SW480 (cell line): ENCODE measurements at places on chromosomes 2 and 18.

DNA sequence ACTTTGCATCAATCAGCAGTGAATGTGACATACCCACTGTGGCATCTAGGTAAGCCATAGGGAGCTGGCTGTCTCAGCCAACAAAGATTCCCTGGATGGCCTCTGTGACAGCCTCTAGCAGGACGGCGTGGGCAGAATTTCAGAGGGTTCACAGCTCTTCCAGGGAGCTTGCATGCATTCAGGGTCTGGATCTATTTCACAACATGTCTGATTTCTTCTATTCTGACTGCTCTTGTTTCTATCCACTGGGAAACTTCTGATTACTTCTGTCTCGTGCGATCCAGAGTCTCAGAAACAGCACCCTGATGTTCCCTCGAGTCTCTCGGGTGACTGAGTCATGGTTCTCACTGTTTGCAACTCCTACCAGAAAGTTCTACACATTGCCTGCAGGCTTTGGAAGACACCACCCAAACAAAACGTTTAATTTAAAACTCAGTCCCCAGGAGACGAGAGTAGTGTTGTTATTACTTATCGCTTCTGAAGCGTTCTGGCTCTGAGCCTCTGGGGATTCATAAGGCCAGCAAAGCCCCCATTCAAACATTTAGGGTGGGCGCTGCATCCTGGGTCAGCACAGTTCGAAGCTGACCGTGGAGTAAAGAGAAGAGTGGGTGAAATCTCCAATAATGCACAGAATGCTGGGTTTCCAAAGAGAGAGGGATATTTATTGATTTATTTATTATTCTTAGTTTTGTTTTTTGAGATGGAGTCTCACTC is 41.9 kb upstream of the ODC1 start:
- DNase-seq, result no peak

DNA sequence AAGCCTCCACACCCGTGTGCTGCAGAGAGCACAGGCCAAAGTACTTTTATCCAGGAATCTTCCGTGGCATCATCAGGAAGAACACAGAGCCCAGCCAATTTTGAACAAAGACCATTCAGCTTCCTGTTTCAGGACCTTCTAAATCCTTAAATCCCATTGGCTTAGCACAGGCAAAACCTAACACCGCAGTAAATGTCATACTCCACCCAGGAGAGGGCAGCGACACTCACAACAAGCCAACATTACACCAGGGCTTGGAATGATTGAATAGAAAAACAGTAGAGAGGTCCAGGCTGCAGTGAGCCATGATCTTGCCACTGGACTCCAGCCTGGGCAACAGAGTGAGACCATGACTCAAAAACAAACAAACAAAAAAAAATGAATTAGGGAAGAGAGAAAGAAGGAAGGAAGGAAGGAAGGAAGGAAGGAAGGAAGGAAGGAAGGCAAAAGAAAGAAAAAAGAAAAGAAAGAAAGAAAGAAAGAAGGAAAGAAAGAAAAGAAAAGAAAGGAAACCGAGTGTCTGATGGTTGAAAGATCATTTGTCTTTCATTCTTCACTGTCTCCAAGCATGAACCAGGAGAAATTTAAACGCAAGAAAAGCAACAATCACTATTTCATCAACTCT is 144.6 kb upstream of the SATB2 start:
- DNase-seq, result peak; percentile 39

- no peak for DNase-seq
These were observed at the start of gene ZNF385B for GRCh38 chr2:179861416-179862067. TSS of gene ZNF385B (minus strand) at chr2:179861612.

DNA sequence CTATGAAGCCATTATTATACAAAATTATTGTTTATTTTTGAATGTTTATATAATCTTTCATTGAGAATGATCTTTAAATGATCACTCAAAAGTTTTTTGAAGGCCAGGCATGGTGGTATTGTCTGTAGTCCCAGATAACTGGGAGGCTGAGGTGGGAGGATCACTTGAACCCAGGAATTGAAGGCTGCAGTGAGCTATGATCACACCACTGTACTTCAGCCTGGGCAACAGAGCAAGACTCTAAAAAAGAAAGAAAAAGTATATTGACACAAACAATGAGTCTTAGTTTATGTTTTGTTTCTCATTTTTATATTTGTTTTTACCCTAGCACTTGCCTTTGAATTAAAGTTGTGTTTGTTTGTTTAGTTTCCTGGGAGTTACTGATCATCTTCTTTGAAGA is 2.3 kb downstream of the TWSG1 start:
- DNase-seq, result no peak

GRCh38 chr2:119513832-119514231 is 10.5 kb downstream of the SCTR start:
- no peak for DNase-seq

GRCh38 chr2:3343012-3343411 is 34.6 kb downstream of the EIPR1 start:
- DNase-seq, result no peak

DNA sequence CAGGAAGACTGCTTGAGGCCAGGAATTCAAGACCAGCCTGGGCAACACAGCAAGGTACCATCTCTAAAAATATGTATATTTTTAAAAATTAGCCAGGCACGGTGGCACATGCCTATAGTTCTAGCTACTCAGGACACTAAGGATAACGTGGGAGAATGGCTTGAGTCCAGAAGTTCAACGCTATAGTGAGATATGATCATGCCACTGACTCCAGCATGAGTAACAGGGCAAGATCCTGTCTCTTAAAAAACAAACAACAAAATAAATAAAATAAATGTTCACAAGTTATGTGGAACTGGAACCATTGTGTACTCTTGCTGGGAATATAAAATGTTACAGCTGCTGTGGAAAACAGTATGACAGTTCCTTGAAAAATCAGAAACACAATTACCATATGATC is 47.2 kb downstream of the USP34 start:
- no peak for DNase-seq

DNA sequence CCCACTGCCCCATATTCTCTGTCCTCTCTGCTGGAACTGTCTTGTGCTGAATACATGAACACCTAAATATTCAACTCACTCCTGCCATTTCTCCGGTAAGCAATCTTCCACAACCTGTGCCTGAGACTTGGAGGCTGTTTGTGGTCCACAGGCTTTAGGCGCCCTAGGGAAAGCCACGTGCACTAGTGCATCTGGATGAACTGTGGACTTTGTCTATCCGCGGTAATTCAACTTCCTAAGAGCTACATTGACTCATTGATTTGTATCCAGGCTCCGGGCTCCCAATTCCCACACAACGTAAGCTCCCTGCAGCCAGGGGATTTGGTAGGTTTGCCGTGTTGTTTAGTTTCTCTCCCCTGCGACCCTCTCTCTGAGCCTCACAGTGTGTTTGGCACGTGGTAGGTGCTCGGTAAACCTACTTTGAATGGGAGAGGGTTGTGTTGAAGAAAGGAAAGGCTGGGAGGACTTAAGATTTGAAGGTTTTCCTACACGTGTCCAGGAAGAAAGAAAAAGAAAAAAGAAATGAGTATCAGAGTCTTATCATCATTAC is 718.2 kb downstream of the DPP10 start:
- no peak for DNase-seq

- DNase-seq, result no peak
These were observed 2.6 kb downstream of the SFTPB start for GRCh38 chr2:85665264-85665937.

- DNase-seq, result no peak
These were observed 209.0 kb upstream of the KYNU start for GRCh38 chr2:142668420-142668819.

DNA sequence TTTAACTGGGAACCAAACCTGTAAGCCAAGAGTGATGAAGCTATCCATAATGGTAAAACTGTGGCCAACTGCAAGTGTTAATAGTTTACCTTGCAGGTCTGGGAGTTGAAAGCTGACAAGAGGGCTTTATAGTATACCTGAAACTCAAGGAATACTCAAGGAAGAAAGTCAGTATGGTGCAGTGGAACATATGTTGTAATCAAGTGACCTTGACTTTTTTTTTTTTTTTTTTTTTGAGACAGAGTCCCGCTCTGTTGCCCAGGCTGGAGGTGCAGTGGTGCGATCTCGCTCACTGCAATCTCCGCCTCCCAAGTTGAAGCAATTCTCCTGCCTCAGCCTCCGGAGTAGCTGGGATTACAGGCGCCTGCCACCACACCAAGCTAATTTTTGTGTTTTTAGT is 27.6 kb downstream of the VIL1 start:
- DNase-seq, result no peak

DNA sequence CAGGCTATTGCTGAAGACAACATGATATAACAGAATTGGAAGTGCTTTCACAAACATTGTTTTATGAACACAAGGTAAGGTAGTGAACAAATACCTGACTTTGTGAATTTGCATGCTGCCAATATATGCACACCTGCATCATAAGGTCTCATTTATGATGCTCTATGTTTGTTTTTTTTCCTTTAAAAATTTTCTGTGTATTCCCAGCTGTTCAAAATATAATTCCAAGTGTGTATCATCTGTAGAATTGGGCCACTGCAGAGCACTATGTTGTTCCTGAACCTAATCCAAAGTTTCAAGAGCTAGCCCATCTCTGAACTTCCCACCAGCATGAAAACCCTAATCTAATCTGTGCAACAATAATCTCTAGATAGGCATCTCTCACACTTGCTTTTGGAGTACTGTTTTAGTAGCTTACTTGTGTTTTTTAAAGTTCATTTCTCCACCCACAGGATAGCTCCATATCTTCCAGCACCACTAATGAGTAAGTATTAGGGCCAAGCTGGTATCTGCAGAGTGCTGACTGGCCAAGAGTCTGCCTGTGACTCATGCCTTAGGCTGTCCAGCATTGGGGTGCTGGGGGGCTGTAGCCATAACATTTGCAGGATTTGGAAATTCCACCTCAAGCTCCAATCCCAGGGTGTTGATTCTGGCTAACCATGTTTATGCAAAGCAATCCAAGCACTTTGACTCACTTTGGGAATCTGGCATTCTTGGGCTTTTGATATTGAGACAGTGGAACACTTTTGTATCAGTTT is 208.2 kb upstream of the REV1 start:
- no peak for DNase-seq

DNA sequence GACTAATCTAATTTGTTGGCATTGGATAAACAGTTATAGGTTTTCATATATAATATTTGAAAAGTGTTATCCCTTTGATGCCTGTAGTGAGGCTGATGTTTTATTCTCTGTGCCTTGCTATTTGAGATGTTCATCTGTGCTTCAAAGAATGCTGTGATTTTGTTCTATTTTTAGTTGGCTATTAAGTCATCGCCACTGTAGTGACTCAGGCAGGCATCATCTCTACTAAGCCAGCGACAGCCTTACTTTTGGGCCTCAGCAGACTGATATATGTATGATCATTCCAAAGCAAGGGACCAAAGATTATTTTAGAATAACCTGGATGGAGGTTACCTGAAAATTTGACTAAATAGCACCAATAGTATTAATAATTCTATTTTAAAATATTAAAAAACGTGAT is 1674.5 kb upstream of the NXPH2 start:
- DNase-seq, result no peak

DNA sequence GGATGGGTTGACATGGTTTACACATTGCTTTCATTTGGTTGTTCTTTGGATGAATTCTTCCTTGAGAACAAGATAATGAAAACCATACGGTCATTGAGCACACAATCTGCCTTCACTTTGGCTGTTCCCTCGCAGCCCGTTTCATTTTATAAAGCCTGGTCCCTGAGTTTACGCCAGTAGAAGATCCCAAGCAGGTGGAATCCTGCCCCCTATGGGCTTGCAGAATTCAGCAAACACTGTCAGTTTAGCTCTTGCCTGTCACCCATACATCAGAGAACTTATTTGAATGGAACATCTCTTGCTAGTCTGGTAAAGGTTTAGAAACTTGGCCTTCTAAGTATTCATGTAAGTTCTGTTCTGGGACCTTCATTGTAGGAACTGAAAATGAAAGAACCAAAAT is 666.4 kb upstream of the ZEB2 start:
- no peak for DNase-seq
